ENCODE measurements at places on chromosomes 11 and 22. TPM values are rescaled to one million over a fixed set of nuclear protein-coding genes. Genes with fewer than 3 reads are reported as not detected.

Gene OR10A2
- total RNA-seq: not detected

DNA sequence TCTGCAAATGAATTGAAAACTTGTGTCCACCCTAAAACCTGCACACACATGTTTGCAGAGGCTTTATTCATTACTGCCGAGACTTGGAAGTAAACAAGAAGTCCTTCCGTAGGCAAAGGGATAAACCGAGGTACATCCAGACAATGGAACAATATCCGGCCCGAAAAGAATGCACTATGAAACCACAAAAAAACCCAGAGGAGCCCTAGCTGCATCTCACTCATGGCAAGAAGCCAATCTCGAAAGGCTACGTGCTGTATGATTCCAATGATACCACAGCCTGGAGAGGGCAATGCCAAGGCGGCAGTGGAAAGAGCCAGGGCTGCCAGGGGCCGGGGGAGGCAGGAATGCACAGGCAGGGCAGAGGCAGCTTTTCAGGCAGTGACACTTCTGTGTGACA is 3.2 kb upstream of the MRPL23 start:
- no peak for DNase-seq

GRCh38 chr11:61639816-61640443 is 40.3 kb upstream of the DAGLA start:
- no peak for DNase-seq

- DNase-seq: no peak
These were observed 18.8 kb downstream of the CYP2D6 start for GRCh38 chr22:42111798-42112197.

- peak; percentile 8 for DNase-seq
These were observed 1.1 kb downstream of the KCNQ1 start for GRCh38 chr11:2445746-2446551.

DNA sequence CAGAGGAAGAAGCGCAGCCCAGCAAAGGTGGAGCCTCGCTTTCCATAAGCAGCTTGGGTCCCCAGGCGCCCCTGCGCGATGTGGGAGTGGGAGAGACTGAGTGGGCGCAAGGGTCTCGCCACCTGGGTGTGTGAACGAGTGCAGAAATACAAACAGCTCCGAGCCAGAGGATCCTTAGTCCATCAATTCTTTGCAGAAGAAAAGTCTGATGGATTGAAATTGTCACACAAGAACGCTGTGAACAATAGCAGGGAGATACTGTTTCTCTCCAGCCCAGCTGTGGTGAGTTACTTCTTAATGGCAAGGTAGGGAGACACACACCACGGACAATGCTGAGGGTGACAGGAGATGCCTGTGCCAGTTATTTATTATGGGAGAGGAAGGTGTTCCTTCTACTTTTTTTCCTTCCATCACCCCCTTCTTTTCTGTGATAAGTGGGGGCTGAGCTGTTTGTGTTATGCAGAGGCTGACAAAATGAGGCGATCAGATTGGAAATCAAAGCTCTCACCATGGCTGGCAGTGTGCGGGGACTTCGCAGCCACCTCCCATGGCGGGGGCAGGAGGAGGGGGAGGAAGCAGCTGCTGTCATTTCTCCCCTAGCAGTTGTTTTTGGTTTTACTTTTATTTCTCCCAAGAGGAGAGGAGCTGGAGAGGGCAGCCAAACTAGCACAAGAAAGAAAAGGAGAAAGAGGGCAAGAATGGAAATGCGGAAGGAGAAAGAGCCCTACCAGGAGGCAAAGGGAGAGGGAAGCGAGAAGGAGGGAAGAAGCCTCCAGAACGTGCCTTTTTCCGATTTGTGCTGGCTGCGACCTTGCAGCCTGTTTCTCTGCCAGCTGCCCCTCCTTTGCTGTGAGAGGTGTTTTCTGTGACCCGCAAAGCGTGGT is 755.8 kb downstream of the NTM start:
- DNase-seq: no peak

DNA sequence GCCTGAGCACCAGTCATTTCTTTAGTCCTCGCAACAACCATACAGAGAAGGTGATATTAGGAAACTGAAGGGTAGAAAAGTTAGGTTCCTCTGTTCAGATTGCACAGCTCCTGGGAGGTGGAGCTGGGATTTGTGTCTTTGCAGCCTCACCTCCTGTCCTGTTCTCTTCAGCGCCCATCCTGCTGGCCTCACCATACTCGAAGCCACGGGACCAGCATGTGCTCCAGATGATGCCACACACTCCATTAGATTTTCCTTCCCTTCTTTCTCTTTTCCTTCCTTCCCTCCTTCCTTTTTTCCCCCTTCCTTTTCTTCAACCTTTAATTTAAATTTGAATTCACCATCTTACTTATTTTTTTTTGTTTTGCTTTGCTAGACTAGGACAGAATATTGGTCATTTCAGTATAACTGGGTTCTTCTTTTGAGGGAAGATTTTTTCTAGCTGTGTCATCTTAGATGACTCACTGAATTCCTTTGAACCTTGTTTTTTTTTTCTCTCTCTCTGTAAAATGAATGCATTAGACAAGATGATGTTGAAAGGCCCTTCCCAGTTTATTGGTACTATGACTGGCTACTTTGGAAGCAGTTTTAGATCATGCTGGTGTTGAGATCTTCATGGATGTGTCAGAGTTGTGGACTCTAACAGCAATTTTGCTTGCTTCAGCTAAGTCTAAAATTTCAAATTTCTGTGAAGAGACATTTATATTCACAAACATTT is 662.5 kb upstream of the TENM4 start:
- no peak for DNase-seq

All from naive thymus-derived CD4-positive, alpha-beta T cell (primary cell).